ENCODE measurements at places on chromosomes 4 and X.

GRCh38 chr4:76309939-76310550 lies 3.5 kb downstream of the STBD1 start:
- DNase-seq: no peak

GRCh38 chr4:171650543-171650942 lies 162.7 kb upstream of the GALNTL6 start:
- DNase-seq: no peak

DNA sequence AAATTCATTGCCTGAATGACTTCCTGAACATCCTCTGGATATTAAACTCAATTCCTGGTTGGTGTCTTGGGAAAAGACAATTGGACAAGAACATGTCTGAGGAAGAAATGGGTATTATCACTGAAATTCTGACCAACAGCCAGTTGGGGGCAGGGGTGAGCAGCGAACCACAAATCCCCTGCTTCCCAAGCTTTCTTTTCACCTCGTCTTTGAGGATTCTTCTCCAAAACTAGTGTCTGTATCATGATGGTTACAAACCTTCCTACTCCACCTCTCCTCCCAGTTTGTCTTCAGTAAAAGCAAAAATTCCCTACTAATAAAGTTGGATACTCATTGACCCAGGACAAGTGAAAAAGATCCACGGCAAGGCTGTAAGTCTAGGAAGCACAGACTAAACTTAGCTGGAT lies 48.3 kb upstream of the WDR1 start:
- no peak for DNase-seq

DNA sequence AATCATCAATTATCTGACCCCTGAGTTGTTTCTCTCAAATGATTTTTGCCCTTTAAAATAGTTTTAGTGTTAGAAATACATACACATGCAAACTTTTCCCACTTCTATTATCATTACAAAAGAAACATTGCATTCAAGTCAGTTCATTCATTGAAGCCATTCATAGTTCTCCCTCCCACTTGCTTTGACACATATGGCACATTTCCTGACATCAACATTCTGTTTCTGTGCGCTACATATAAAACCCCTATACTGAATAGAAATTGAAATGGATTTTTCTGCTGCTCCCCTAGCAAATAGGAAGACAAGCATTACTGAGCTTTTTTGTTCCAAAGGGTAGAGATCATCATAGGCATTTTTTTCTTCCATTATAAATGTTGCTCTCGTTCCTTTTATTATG lies 497.9 kb upstream of the PCDH10 start:
- no peak for DNase-seq

- DNase-seq: no peak
Observed at GRCh38 chr4:16000708-16001483, 37.9 kb upstream of the FGFBP2 start.

Data from Panc1 (cell line).